ENCODE measurements at places on chromosomes 3 and 15.

DNA sequence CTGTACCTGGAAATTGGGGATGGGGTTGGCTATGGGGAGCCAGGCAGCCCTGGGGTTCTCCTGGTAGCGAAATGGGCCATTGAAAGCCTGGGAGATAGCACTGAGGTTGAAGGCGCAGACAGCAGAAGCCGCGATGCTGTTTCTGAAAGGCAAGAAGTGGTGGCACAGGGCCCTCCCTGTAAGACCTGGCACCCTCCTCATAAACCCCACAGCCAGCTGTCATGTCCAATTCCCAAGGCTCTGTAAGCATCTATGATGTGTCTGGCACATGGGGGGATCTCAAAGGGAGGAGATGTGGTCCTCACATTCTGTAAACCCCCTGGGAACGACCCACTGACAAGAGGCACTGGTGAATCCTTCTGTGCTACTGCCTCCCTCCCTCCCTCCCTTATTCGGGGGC lies 104.0 kb downstream of the SEMA5B start:
- no peak for DNase-seq

DNA sequence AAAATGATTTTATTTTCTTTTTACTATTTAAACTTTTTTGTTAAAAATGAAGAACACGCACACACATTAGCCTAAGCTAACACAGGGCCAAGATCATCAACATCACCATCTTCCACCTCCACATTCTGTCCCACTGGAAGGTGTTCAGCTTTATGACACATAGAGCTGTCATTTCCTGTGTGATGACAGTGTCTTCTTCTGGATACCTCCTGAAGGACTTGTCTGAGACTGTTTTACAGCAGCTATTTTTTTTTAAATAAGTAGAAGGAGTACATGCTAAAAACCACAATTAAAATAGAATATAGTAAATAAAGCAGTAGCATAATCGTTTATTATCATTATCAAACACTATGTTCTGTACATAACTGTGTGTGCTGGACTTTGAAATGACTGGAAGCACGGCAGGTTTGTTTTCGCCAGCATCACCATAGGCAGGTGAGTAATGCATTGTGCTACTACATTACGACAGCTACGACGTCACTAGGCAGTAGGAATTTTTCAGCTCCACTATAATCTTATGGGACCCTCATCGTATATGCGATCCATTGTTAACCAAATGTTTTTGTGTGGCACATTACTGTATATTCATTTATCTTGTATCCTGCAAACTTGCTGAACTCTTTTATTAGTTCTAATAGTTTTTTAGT lies 72.8 kb downstream of the KLF15 start:
- no peak for DNase-seq

DNA sequence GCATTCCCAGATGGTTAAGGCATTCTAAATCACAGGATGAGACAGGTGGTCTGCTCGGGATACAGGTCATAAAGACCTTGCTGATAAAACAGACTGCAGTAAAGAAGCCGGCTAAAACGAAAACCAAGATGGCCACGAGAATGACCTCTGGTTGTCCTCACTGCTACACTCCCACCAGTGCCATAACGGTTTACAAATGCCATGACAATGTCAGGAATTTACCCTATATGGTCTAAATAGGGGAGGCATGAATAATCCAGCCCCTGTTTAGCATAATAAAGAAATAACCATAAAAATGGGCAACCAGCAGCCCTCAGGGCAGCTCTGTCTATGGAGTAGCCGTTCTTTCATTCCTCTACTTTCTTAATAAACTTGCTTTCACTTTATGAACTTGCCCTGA lies 151.1 kb downstream of the ZNF385D start:
- no peak for DNase-seq

- no peak for DNase-seq
Measured at GRCh38 chr3:54698054-54698453, 229.8 kb downstream of the LRTM1 start.

- DNase-seq, result no peak
Measured at GRCh38 chr15:58419803-58420524, 11.8 kb upstream of the LIPC start.

DNA sequence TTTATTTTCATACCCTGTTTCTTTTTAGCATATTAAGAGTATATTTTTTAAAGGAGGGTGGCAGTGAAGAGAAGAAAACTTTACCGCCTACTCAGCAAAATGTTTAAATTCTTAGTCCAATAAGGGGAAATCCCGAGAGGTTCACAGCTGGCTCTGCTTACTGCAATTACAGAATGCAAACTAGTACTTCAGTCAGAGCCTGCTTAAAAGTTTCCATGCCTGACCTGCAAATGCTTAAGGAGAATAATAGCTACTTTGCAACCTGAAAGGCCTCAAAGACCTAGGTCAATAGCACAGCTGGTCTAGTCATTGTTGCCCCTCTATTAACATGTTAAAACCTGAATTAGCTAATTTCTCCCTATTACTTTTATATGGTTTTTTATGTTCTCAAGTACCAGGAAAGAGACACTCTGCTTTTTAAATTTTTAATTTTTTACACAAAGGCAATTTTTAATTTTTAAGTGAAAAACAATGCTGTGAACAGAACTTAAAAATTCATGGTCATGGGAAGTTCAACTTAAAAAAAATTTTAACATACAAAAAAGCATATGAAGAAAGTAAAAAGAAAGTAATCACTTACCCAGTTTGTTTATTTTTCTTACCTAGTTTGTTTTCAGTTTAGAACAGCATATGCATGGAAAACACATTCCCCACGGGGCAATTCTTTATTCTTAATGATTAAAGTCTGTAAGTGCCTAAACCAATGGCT lies 79.2 kb downstream of the P3H2 start:
- no peak for DNase-seq

DNA sequence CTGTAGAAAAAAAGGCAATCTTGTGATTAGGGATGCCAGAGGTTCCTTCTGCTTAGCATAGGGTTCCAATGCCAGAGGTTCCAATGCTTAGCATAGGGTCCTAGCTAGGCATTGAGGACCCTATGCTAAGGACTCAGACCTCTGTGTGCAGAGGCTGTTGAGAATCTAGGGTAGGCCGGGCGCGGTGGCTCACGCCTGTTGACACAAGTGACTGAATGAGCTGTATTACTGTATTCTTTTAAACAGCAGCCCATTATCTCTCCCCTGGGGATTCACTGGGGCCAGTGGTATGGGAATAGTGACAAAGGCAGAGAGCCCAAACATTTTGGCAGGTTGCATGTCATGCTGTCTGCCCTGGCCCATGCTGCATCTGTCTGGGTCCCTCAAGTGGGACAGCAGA lies 16.2 kb downstream of the PAK6 start:
- no peak for DNase-seq

GRCh38 chr3:87363721-87364120 lies 87.3 kb upstream of the POU1F1 start:
- no peak for DNase-seq

DNA sequence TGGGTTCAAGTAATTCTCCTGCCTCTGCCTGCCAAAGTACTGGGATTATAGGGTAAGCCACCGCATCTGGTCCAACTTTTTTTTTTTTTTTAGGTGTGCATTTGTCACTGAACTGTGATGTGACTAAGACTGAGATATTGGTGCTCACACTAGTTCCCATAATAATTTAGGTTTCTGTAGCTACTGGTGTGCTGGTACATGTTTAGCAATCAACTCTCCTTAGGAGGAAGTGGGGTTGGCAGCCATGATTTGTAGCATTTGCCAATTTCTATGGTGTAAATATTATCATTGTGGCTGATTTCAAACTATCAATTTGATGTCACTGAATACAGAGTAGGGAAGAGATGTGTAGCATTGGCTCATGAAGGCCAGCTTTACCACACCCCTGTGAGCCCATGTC lies 372.7 kb downstream of the EDEM1 start:
- DNase-seq, result no peak

- no peak for DNase-seq
Measured at GRCh38 chr3:65568497-65568896, 470.2 kb downstream of the MAGI1 start.

- DNase-seq, result no peak
Measured at GRCh38 chr3:158313338-158313927, 203.5 kb downstream of the RSRC1 start.

DNA sequence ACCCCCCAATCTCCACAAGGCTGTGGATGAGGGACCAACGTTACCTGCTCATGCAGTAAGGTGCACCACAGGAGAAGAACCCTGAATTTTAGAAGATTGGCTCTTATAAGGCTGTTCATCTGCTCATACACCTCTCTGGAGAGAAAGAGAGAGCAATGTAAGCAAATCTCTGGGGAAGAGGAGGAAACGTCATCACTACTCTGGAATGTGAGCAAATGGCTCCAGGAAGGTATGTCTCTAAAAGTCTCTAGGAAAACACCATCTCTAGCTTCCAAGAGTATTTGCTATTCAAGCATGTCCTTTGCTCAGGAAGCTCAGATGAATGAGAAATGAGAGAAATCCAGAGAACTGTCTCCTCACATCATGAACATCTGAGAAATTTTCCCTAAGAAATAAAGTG lies 235.4 kb downstream of the TBL1XR1 start:
- no peak for DNase-seq

DNA sequence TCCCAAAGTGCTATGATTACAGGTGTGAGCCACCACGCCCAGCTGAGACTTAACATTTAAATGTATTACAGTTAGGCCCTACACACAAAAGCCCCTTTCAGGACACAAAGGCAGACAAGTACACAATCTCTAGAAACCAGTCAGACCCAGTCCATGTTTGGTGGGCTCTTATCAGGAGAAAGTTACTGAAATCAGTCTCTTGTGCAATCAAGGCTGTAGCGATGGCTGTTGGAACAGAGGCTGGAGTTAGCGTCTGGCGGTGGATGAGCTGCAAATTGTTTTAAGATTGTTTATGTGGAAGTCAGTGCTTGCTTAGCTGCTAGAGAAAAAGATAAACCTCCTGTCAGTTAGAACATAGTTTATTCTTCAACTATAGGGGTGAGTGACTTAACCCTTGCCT lies 89.5 kb upstream of the SNRPN start:
- DNase-seq, result no peak

DNA sequence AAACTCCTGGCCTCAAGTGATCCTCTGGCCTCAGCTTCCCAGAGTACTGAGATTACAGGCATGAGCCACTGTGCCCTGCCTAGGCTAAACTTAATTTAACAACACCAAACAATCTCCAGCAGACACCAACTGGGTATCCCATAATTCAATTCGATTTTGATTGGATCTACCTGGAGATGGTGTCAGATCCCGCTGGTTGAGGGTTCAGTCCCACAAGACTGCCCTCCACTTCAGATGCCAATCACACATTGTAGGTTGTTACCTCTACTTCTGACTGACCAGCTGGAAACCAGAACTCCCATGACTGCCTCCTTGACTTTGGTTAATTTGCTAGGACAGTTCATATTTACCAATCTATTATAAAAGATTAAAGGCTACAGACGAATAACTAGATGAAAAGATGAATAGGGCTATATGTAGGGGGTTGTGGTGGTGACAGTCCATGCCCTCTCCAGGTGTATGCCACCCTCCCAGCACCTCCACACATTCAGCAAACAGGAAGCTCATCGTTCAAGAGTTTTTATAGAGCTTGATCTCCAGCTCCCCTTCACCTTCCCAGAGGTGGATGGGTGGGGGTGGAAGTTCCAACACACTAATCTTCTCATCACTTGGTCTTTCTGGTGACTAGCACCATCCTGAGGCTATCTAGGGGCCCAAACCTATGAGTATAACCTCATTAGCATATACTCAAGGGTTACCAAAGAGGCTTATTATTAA lies 9.3 kb downstream of the B2M start:
- no peak for DNase-seq

DNA sequence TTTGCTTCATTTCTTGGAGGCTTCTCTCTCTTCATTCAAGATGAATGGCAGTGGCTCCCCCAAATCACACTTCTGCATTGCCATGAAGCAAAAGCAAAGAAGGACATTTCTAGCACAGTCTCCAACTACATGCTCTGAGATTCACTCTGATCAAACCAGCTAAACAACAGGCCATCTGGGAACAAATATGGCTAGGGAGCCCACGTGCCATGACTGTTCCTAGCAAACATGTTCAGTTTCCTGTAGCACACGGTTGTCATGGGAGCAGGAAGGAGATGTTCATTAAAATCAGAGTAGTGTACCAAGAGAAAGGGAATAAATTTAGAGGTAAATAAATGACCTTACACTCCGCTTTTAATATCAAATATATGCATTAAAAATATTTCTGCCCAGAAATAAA lies 327.3 kb downstream of the GBE1 start:
- DNase-seq, result no peak
